ENCODE measurements at places on chromosomes 12 and 14.
A peak's percentile ranks its signal among the peaks of the same experiment; 100 is the strongest.

- no peak for DNase-seq
These were observed 33.8 kb downstream of the ZFP36L1 start for GRCh38 chr14:68759017-68759560.

DNA sequence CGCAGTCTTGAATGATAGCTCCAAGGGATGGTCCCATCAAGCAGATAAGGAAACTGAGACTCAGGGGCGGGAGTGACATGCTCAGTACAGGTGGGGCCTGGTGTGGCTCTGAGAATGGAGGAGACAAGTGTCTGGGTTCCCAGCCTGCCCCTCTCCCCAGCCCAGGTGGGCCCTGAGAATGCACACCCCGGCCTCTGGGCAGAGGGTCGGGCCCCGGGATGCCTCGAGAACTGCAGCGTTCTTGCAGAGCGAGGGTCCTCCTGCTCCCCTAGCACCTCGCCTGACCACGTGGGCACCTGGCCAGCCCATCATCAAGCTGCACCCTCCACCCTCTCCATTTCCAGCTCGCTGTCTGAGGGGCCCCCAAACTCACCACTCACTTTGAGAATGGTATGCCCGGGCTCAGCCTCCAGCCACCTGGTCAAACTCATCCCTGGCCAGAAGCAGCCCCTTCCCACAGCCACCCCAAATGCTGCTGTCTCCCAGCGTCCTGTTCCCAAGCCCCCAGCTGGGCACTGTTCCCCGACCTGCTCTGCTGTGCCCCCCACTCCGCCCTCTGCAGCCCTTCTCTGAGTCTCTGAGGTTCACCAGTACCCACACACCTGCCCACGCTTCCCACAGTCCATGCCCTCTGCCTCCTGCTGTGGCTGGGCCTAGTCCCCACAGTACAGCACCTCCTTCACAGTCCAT, 44.3 kb downstream of the CYP46A1 start:
- no peak for DNase-seq

- no peak for DNase-seq
These were observed 133.4 kb downstream of the AACS start for GRCh38 chr12:125198652-125199051.

- DNase-seq: peak; percentile 74
These were observed 13.2 kb downstream of the PXN start for GRCh38 chr12:120252071-120252906.

GRCh38 chr12:87960566-87960965, 68.6 kb downstream of the C12orf50 start:
- no peak for DNase-seq

DNA sequence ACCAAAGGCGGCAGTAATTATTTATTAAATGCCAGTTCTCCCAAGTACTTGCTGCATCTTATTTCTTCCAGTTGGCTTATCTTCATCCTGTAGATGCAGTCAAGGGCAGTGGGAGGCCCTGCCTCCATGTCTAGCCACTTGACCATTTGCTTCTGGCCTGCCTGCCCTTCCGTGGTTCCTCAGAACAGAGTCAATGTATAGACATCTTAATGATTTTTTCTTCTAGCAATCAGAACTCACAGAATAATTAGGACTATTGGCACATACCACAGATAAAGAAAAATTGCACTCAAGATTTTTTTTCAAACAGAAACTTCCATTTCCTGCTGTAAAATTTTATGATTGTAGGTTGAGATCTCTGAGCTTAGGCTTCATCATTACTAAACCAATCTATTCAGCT, 20.9 kb downstream of the NR1H4 start:
- DNase-seq: no peak

- no peak for DNase-seq
These were observed 409.0 kb upstream of the PDE3A start for GRCh38 chr12:19959353-19959752.

- no peak for DNase-seq
These were observed 27.6 kb upstream of the RD3L start for GRCh38 chr14:103969961-103970360.

DNA sequence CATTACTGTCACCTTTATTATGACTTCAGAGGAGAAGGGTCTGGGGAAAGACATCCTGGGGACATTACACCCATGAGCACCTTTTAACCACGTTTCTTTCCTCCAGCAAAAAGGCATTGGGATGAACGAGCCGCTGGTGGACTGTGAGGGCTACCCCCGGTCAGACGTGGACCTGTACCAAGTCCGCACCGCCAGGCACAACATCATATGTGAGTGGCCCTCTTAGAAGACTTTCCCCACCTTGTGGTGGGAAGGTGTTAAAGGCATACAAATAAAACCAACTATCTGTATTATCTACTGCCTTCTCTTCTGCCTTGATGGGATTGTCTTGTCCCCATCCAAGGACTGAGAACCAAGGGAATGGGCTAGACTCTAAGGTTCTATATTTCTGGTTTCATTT, 6.0 kb downstream of the PSMD9 start:
- no peak for DNase-seq

GRCh38 chr12:127121494-127122084, 1145.4 kb upstream of the TMEM132C start:
- DNase-seq: no peak

- DNase-seq: no peak
These were observed 14.5 kb downstream of the TNFAIP2 start for GRCh38 chr14:103137689-103138300.

GRCh38 chr14:24172871-24173281, 996 bp downstream of the REC8 start:
- DNase-seq: no peak

Data from stimulated activated naive CD4-positive, alpha-beta T cell treated with Interleukin-2 at 50 U/mL for 16 hours (primary cell).